ENCODE measurements at places on chromosomes 5 and 9. TPM values are rescaled to one million over a fixed set of nuclear protein-coding genes. Genes with fewer than 3 reads are reported as not detected.

SGCD gene
- total RNA-seq, result 0.83 TPM

GRCh38 chr5:145915970-145916638 is 20.3 kb upstream of the SH3RF2 start:
- DNase-seq, result no peak

DNA sequence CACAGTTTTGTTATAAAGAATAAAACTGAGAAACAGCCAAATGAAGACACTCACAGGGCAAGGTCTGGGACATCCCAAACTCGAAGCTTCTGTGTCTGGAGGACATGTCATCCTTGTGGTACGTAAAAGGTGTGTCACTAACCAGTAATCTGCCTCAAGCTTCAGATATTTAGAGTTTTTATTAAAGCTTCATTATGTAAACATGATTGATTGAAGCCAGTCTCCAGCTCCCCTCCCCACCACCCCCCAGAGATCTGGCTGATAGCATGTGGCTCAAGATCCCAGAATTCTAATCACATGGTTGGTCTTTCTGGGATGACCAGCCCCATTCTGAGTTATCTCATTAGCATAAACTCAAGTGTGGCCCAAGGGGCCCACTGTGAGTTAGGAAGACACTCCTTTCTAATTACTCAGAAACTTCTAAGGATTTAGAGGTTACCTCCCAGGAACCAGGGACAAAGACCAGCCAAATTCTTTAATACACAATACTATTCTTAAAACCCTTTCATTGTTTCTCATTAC is 31.4 kb upstream of the ERAP1 start:
- no peak for DNase-seq

PCDHGA10 gene
- total RNA-seq, result 3.5 TPM
